Hematopoietic multipotent progenitor cell (in vitro differentiated cells): ENCODE measurements at places on chromosomes 16 and 17.

DNA sequence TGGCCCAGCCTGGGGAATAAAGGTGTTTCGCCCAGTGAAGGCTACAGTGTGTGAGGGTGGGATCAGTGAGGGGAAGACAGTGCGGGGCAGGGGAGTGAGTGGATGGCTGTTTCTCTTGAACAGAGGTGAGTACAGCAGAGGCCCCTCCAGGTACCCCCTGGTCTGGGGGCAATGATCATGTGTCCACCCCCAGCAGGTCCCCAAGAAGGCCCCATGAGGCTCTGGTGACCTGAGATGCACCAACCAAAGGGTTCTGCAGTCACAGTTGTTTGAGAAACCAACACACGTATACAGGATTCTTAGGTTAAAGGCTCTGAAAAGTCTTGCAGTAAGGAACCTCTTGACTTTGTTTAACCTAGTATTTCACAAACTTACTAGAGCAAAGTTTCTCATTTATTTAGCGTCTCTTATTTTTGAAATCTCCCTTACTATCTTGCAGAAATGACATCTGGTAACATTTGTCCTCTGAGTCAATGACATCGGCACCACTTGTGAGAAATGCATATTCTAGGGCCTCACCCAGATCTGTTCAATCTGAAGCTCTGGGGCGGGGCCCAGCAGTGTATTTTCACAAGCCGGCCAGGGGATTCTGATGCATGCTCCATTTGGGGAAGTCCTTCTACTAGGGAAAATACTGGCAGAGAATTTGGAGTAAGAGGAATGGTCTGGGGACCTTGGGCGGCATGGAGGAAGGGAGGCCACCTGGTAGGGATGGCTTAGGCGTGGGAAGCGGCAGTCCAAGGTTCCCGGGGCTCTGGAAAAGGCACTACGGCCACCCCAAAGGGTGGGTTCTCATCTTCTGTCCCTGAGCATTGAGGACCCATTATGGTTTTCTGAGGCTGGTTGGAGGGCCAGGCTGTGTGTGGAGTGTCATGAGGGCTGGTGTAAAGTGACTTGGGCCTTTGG, 217.3 kb downstream of the NTN1 start:
- no peak for DNase-seq

- DNase-seq = no peak
Measured at GRCh38 chr16:9334103-9334502, 242.7 kb downstream of the HAPSTR1 start.

DNA sequence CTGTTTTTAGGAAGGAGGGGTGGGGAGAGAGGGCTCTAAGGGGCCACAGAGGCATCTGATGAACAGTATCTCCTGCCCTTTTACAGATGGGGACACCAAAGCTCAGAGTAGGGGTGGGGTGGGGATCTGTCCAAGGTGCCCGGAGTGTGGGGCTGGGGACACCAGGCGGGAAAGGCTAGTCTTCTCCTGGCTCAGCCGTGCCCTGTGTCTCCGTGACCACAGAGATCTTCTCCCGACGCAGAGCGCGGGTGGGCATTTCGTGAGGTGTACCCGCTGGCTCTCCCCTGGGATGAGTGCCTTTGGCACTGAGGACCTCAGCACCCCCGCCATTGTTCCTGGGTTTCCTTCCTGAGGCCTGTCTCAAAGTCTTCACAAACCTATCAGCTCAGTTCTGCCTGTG, 209.6 kb downstream of the NTN1 start:
- DNase-seq = no peak

DNA sequence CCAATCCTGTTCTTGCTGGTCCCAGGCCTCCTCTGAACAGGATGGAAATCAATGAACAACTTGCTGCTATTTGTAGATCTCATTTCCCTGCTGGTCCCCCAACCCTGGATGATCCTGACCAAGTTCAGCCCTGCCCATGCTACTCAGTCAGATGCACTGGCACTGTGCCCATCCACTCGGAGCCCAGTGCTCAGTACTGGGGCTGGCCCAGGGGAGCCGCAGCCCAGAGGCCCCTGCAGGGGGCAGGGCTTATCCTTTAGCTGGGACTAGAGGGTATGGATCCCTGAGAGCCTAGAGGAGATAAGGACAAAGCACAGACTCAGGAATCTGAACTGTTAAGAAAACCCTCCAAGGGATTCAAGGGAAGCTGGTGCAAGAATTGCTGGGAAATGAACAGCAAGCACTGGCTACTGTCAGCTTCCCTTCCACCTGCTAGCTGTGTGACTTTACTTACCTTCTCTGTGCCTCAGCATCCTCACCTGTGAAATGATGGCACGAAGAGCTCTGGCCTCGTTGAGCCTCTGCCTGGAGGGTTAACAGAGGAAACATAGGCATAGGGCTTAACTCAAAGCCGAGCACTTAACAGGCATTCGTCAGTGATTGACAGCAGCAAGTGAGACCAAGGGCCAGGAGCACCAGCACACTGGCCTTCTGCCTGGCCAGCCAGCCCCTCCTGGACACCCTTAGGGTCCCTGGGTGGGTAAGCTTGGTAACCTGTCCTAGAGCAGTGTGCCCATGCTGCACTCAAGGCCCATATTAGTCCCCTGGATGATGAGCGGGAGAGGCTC, 29.8 kb upstream of the C1QL1 start:
- no peak for DNase-seq

- DNase-seq = no peak
Measured at GRCh38 chr17:29667969-29668368, 45.3 kb upstream of the CORO6 start.

DNA sequence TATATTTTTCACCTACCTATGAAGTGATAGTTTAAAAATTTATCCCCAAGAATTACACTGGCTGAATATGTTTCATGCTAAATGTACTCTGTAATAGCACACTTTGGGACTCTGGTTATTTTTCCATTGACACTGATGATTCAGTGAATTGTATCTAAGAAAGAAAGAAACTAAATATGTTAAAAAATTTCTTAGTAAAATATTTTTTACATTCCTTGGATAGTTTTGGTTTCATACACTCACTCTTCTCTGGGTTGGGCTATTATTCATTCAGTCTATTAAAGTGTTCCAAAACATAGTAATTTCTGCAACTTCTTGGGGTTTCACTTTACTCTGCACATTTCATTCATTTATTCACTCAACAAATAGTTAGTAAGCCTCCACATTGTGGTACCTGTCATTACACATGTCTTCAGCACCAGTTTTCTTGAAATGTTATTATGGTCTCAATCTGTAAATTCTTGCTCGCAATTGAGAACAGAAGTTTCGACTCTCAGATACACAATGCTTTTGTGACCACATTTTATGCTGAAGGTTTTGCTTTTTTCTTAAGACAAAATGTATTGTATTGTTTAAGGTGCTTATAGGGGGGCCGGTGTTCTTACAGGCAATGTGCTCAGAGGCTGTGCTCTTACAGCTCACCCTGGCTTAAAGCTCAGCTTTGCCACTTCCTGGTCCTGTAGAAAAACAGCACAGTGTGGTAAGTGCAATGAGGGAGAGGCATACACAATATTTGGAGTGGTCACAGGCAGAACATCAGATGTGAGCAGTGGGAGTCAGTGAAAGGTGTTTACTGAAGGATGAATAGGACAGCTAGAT, 17.4 kb downstream of the CNTNAP4 start:
- DNase-seq = no peak

DNA sequence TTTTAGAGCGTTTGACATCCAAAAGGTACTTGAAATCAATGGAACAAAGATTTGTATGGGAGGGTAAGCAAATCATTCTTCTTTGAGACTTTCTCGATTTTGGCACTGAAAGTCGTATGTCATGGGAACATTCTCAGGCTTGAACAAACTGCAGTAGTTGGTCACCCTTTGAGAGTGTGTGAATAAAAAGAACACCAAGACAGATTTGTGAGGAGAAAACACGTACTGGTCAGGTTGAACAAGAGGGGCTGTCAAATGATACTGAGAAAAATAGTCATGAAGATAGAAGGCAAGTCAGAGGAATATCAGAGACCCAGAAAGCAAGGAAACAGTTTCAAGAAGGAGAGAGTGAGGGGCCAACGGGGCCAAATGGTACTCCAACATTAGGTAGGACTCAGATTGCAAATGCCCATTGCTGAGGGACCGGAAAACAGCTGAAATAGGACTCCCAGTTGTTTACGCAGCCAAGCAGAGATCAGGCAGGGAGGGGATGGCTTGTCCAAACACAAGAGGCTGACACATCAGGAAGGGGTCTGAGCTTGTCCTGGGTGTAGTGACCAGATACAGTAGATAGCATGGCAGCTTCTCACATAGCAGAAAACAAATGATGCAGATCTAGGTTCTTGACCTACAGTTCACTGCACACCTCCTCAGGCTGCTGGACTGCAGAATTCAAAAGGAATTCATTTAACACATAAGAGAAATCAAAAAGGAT, 74.5 kb upstream of the MYOCD start:
- DNase-seq = no peak

GRCh38 chr17:59878624-59879023, 14.1 kb downstream of the TUBD1 start:
- DNase-seq = no peak

DNA sequence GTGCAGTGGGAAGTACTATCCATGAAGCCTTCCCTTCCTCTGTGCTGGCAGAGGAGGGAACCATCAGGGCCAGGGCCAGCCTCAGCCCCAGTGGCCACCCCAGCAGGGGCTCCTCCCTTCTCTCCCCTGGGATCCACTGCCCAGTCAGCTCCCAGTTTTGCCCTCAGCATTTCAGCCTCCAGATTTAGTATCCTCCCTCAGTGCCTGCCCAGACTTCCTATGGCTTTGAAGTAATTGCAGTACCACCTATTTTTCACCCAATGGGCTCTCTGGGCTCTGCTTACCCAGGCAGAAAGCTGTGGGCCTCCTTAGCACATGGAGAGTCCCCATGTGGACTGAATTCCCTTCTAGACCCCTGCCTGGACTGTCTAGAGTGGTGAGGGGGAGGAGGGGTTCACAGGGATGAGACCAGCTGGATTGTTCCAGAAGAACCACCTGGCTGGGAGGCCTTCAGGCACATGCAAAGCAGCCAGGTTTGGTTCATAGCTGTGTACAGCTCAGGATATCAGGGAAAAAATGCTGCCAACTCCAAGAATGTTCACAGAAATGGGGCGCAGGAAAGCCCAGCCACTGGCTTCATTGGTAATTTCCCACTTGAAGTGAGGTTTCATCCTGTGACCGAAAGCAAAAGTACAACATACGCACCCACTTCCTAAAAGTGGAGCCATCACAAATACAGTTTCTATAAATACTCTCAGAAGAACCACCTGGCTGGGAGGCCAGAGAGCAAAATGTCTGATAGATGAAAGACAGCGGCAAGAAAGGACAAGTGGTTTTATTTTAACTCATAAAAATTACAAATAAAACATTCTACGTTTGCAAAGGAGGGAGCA, 15.2 kb upstream of the HERPUD1 start:
- peak; percentile 33 for DNase-seq
